Kasumi-1 (cell line): ENCODE measurements at places on chromosomes 6 and 20.

DNA sequence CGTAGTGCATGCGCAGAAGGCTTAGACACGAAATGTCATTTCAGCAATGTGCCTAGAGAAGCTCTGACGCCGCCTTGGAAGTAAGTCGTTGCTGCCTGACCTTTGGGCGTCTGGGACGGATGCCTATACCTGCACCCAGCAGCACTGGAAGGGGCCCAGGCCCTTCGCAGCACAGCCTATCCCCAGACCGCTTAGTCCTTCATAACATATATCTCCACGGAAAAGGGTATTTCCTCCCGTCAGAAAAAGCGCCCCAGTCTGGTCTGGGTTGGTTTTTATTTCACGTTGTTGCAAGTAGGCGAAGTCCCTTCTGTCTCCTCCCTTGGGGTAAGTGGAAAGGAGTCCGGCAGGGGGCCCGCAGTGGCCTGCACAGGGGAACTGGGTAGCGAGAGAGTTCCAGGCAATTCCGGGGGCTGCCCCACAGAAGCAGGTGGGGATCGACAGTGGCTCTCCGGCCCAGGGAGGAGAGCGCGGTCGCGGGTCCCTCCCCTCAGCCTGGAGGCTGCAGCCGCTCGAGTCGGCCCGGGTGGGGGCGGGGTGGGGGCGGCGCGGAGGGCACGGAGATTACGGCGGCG lies 559 bp upstream of the EYA4 start:
- DNase-seq, result no peak

GRCh38 chr6:42099340-42100028 lies 42.9 kb downstream of the C6orf132 start:
- no peak for DNase-seq

DNA sequence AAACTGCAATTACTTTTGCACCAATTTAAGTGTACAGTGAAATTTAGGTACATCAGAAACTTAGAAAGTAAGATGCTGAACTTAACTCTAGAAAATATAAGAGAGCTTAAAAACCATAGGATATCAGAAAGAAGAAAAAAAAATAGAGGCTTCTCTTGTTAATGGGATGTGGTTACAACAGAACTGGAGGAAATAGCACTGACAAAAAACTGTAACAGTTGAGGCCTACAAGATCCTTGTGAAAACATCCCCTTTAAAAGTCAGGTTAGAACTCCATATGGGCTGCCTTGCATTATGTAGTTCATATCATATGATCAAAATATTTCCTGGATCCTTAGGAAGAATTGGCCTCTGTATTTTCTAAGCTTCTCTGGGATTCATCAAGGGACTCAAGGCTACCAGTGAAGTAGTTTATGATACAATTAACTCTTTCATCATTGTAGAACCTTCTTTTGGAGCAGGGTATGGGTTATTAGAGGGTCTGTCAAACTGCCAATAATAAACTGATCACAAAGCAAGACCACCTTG lies 24.8 kb downstream of the MTCL3 start:
- DNase-seq, result peak; percentile 38

DNA sequence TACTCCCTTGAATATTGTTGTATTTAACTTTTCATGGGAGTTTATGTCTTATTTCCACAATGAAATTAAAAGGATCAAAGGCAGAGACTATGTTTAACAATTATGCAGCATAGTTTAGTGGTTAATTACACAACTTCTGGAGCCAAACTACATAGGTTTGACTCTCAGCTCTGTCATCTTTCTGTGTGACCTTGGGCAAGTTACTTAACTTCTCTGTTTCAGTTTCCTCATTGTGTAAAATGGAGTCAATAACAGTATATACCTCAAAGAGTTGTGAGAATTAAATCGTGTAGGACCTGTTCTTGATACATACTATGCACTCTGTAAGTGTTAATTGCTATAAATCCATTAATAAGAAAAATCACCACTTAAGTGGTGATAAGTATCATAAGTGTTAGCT lies 48.3 kb downstream of the BTBD9 start:
- DNase-seq, result no peak

DNA sequence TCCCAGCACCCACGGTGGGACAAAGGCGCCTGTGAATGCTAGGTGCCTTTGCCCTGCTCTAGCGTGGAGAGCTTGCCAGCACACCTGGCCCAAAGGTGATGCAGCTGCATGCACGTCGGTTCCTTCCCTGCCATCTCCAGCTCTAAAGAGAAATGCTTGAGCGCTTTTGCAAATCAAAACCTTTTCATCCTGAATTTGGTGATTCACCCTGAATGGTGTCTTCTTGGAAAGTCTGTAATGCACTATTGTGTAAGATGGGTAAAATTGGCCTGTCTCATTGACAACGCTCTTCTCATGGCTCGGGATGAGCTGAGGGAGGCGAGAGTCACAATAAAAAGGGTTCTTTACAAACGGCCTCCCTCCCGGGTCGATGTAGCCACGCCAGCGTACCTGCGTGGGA lies 103.1 kb upstream of the ID4 start:
- DNase-seq, result no peak

- DNase-seq, result no peak
These were observed 29.6 kb upstream of the EDN1 start for GRCh38 chr6:12260458-12261093.

DNA sequence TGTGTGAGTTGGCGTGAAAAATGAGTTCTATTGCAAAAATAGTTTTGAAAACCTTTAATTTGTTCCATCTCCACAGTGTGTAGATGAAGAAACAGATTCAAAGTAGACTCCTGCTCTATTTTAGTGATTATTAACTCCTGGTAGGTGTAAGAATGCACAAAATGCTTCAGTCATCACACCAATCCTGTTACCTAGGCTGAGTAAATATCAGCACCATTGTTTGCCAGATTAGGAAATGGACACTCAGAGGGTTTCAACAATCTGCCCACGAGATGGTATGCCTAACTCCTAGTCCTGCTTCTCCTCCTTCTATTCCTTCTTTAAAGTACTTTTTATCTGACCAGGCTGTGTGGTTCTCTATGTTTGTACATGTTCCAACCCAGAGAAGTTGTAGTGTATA lies 108.9 kb upstream of the AHI1 start:
- no peak for DNase-seq

DNA sequence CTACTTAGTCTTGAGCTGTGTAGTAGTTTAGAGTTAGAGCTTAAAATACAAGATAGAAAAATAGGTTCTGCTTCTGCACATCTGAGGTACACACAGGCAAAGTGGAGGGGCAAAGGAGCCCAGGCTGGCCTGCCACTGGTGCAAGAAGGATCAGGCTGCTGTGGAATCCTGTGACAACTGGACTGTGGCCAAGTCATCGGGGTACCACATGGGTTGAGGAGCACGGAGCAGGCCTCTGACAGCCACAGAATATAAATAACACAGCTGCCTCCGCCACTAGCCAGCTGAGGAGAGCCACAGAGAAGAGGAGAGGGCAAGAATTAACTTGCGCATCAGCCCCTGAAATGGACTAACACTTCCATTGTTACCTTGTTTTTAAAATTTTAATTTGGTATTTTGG lies 206.0 kb upstream of the MARCKS start:
- no peak for DNase-seq

DNA sequence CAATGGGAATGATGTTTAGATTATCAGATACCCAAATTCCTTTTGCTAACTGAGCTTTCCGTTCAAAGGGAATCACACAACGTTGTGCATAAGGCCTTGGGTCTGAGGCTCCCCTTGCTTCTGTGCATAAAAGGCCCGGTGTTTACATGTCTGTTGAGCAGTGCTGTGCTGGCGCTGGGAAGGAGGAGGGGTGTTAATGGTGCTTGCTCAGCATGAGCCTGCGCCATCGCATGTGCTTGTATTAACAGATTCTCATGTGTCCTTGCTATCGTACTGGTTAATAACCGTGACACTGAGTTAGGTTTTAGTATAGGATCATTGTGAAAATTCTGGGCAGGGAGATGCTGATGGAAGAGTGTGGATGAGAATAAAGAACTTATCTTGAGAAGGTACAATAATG lies 62.3 kb upstream of the TRAF3IP2 start:
- DNase-seq, result no peak
